ENCODE measurements at places on chromosomes 12 and 14. TPM values are rescaled to one million over a fixed set of nuclear protein-coding genes. Genes with fewer than 3 reads are reported as not detected.

Gene LRIG3
- total RNA-seq: not detected

Gene PLCZ1
- not detected for total RNA-seq

Gene ACSM4
- total RNA-seq: not detected

Gene PLBD1
- not detected for total RNA-seq

Gene CLEC12A
- total RNA-seq: 2.0 TPM

Gene HOXC9
- total RNA-seq: not detected

Gene OTX2
- total RNA-seq: not detected

Gene CINP
- 38.5 TPM for total RNA-seq

Gene GPATCH2L
- 66.0 TPM for total RNA-seq

Gene TMEM120B
- 25.9 TPM for total RNA-seq

Gene CALCOCO1
- 39.0 TPM for total RNA-seq
